NCI-H1092 (cell line): ENCODE measurements at places on chromosomes 2 and 18.

- no peak for DNase-seq
These were observed 31.4 kb downstream of the ATOH8 start for GRCh38 chr2:85785027-85785822.

DNA sequence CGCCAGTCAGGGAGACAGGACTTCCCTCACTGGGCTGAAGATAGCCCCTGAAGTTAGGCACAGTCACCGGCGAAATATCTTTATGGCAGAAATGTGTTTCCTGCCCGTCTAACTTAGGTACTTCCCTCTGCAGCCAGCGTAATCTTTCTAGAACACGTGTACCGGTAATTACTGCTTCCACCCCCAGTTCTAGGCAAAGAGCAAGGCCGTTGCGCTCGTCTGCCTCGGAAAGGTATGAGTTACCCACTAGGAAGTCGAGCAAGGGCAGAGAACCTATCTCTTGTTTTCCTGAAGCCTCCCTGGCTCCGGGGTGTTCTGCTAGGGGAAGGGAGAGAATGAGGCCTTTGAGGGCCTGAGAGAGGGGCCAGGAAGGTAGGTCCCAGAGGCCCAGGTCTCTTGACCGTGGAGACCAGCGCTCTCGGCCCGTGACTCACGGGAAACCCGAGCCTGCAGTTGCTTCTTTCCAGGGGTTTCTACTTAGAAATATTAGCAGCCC, 70.0 kb downstream of the TWSG1 start:
- DNase-seq = no peak

DNA sequence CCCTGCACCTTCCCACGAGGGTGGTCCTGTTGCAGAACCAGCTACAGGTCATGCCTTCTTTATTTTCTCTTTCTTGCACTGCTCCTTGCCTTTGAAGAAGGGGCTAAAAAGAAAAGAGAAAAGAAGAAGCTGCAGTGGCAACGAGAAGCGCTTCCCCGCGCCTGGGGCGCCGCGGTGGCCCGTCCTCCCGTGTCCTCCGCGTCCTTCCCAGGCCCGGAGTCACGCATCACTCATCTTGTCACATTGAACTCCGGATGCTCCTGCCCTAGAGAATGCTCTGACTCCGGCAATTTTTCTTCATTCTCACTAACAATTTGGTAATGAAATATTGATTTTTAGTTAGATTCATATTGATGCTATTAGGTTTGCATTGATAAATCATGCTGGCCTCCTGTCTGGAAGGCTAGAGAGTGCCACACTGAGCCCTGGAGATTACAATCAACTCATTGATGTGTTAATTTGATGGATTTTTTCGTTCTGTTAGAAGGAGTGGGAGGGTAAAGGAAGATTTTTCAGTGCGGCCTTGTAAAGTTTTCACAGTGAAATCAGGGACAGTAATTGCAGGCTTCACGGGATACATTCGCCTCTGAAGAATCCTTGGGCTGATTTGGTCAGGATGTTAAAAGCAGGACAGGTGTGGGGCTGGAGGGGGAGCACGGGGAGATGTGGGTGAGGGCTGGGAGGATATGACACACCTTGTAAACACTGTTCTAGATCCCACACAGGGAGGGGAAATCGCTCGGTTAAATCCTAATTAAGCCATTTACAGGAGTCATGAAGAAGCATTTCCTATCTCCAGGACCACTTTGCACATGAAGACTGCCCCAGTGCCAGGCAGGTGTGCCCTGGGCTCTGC, 349.3 kb downstream of the ZNF516 start:
- DNase-seq = no peak

DNA sequence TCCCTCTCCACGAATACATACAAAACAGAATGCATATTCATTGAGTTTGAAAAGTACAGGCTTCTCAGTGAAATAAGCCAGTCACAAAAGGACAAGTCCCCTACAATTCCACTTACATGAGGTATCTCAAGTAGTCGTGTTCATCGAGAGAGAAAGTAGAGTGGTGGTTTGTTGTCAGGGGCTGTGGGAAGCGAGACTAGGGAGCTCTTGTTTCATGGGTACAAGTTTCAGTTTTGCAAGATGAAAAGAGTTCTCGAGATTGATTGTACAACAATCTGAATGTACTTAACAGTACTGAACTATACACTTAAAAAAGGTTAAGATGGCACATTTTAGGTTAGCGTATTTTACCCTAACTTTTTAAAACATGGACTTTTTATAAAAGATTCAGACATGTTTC, 71.5 kb upstream of the TTC39C start:
- no peak for DNase-seq

- no peak for DNase-seq
These were observed 47.0 kb upstream of the TTC39C start for GRCh38 chr18:23967321-23968089.

DNA sequence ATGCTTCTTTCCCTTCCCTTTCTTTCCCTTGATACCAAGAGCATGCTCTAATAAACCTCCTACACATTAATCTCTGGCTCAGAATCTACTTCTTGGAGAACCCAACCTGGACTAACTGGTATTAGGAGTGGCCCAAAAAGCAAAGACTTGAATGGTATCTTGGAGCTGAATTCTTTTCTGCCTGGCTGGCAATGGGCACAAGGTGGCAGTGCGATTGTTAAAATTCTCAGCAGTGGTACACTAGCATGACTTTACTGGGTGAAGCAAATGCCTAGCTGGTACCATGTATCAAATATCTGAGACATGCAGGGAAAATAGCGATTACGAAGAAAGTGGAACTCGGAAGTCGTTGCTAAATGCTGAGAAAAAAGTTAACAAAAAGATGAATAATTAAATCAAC, 376.1 kb downstream of the XIRP2 start:
- DNase-seq = no peak

GRCh38 chr2:92073815-92074548, 2797.2 kb upstream of the TEKT4 start:
- no peak for DNase-seq

DNA sequence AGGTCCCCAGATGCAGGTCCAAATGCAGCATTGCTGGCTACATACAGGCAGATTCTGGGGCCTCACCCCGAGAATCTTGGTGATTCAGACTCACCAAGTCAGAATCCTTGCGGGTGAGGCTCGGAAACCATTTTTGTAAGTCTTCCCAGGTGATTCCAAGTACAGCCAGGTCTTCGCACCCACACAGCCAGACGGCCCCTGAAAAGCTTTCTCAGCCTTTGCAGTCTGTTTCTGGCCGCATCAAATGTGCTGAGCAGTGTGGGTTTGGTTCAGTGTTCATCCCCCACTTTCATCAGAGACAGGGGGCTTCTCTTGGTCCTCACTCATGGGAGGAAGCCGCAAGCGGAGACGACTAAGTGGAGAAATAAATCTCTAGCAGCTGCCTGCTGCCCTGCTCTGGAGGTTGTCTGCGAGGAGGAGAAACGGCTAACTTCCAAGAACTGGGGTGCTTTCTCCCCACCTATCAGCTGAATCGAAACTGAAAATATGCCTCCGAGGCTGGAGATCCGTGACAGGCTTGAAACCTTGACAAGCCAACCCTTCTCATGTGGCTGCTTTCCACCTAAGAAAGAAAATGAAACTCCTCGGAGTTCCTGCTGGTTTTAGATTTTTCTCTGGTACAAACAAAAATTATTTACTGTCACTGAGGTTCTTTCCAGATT, 8.9 kb upstream of the TMEM185B start:
- no peak for DNase-seq

GRCh38 chr2:65382776-65383357, 49.5 kb downstream of the SPRED2 start:
- DNase-seq = no peak

GRCh38 chr2:100409975-100410647, 7.4 kb downstream of the CHST10 start:
- DNase-seq = no peak
